ENCODE measurements at places on chromosomes 3 and 15. TPM values are rescaled to one million over a fixed set of nuclear protein-coding genes. Genes with fewer than 3 reads are reported as not detected.

DNA sequence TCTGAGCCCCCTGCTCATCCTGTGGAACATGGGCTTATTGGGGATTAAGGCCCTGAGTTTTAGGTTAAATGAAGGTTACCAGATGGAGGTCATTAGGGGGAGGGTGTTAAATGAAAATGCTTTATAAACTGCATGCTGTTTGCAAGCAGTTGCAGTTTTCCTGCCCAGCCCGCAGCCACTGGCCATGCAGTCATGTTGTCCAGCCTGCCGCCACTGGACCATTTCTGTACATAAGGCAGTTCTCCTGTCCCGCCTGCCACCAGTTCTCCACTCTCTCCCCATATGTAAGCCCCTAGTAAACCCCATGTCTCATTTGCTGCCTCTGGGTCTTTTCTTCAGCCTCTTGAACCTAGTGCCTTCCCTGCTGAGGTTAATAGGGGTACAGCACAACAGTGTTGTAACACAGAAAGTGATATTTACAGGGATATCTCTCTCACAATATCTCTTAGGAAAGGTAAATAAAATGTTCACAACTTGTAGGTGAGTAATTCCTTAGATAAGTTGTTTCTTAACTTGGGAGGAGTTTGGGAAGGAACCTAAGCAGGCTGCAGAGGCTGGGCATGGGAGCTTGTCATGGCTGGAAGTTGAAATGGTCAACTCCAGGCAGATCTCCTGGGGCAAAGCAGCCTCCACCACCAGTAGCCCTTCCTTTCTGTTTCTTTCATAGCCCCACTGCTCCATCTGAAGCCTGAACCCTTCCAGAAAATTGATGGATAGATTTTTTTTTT, 148.2 kb downstream of the CMSS1 start:
- DNase-seq: no peak

DNA sequence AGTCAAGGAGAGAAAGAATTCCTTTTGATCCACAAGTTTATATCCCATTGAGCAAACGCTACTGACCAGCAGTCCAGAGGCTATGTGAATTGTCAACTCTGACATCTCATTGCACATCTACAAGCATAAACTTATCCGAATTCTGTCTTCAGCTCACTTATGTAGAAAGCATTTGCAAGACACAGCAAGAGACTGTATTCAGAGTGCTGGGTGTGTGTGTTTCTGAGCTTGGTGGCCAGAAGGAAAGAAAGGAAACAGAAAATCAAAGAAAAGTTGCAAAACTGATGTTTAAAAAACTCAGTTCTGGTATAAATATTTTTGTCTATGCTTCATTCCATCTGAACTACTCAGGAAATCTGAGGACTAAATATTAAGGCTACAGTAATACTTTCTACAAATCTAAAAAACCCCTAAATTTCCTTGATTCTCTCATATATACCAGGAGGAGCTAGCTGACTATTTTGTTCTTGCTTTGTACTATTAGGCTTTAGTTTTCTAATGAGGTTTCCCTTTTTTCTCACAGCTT, 45.5 kb downstream of the LSAMP start:
- DNase-seq: no peak

DNA sequence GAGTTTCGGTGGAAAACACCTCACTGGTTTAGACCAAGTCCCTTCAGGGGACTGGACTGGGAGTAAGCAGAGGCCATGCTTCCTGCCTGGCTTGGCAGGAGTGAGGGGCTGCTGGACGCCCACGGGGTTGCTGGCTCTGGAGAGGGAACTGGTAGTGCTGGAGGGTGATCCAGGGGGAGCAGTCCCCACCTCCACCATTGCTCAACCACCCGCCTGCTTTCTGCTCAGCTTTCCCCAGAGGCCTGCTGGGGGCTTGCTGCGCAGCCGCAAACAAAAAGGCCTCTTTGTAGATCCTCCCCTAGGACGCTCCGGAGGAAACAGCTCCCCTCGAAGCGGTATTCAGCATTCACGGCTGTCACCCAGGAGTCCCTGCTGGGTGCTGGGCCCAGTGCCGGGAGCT, 33.5 kb downstream of the EBLN2 start:
- DNase-seq: no peak

DNA sequence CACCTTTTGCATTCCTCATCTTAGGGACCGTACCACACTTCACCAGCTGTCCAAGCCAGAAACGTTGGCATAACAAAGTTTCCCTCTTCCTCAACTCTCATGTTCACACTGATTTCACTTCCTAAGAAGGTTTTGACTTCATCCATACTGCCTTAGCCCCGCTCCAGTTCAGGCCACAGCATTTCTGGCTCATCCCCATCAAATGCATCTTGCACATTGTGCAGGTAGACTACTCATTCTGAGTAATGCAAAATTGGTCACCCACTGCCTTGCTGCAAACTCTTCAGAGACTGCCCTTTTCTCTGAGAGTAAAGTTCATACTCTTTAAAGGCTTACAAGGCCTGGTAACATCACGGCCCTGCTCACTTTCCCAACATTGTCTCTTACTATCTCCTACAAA, 8.8 kb downstream of the NUSAP1 start:
- DNase-seq: no peak

The ALDH1A3 gene
- total RNA-seq: 59.0 TPM

Data from tongue (tissue), 3 donors.